ENCODE measurements at places on chromosomes 1 and 21.

DNA sequence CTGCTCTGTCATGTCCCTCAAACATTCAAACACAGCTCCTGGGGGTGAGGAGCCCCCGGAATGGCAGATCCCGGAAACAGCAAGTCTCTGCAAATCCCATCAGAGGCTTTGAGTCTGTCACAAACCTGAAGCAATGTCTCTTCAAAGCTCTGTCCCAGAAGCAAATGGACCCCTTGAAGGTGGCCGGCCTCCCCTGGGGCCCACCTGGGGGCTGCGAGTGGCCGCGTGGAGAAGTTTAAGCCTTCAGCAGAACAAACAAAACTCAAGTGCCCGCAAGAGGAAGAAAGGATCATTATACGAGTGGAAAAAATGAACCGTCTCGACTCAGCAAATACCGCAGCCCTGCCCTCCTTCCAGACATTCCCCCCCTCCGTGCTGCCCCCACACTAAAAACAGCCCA lies 53.3 kb downstream of the PRDM16 start:
- DNase-seq: no peak

GRCh38 chr1:205255941-205256780 lies 28.4 kb downstream of the TMCC2 start:
- DNase-seq: peak; percentile 91

- no peak for DNase-seq
These were observed 185.0 kb downstream of the ZBTB18 start for GRCh38 chr1:244236101-244236500.

DNA sequence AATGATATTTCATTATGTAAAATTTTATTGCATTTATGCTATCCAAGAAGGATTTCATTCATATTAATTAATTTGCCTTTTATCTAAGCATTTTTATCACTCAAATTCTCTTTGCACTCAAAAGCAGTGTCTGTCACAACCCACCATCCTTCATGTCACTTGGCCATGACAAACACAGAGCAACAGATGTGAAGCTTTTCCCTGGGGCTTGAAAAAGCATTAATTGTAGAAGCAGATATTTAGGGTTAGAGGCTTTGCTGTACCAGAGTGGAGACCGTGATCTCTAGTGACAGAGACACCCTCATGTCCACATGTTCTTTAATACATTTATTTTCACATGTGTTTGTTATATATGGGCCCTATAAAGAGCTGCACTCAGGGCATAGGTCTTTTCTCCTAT lies 230.5 kb downstream of the SPATA17 start:
- DNase-seq: no peak

DNA sequence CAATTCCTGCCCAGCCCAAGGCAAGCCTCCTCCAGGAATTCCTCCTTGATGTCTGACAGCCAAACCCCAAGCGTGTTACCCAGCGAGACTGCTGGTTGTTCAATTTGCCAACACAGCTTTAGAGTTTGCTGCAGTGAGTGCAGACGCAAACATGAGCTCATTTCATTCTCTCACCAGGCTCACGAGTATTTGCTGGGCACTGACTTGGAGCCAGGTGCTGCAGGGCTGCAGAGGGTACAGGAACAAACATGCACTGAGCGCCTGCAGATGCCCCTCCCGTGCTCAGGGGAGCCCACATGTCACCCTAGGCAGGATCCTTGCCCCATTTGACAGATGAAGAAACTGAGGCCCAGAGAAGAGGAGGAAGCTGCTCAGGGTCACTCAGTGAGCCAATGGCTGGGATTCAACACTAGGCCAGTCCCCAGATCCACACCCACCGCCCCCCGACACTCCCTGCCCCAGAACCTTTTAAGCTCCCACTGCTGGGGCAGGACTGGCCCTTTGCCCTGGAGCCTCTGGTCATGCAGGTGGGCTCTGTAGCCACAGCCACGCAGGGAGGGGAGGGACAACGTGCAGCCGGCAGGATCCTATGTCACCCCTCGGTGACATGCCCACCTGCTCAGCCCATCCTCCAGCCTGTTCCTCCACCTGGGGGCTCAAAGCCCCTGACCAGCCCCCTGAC lies 363.7 kb downstream of the MATN1 start:
- DNase-seq: no peak

All from brain (organoid and tissue), 16 donors.